Brain microvascular endothelial cell (primary cell): ENCODE measurements at places on chromosomes 1 and 21.
A peak's percentile ranks its signal among the peaks of the same experiment; 100 is the strongest.

DNA sequence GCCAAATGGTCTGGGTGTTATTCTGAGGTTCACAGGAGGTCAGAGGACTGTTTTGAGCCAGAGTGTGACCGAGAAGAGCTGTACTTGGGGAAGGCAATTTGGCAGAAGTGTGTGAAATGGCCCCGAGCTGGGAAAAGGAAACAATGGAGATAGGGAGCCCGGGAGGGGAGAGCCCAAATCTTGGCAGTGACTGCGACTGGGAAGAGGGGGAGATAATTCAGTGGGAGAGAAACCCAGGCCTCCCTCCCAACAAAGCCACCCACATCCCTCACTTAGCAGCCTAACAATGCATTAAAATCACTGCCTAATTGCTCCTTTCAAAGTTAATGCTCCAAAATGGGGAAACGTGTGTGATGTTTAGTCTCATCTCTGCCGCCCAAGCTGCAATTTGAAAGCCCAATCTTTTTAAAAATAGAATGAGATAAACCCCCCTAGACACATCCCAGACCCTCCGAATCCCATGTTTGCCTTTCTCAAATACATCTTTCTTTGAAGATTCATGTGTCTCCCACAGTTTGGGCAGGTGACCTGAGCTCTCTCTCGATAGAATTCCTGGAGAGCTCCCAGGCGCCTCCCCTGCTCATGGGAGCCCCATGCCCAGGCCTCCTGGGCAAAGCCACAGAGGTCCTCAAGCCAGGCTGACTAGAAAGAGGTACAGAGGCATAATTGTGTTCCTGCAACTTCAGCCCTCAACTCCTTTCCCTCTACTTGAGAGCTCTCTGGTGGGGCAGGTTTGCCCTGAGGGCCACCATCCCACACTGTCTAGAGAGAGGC, 17.3 kb downstream of the LRRC52 start:
- no peak for DNase-seq

DNA sequence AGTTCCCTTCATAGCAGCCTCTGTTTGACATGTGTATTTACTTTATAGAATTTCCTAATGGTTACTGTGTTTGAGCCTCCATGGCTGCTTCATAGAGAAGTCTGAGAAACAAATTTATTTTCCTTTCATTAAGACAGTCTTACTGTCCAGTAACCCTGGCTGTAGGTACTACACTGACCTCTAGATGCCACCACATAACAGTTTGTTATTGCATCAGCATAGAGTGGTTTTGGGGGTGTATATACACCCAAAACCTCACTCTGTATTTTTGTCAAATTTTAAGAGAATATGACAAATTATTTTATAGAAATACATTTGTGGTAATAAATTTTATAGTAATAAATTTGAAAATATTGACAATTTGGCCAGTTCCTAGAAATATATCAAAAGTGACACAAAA, 57.3 kb downstream of the OBSCN start:
- DNase-seq = no peak

GRCh38 chr1:13830170-13830569, 130.2 kb downstream of the PRDM2 start:
- no peak for DNase-seq

- no peak for DNase-seq
Measured at GRCh38 chr1:99852648-99853047, 2.5 kb downstream of the AGL start.

GRCh38 chr1:93306920-93307319, 38.8 kb upstream of the DR1 start:
- DNase-seq = no peak

GRCh38 chr1:115056395-115056798, 26.8 kb downstream of the TSHB start:
- peak; percentile 20 for DNase-seq
